ENCODE measurements at places on chromosomes 3 and 15. TPM values are rescaled to one million over a fixed set of nuclear protein-coding genes. Genes with fewer than 3 reads are reported as not detected.

ESYT3 gene
- 1.0 TPM for total RNA-seq

DAPK2 gene
- total RNA-seq: 6.0 TPM

LIPH gene
- total RNA-seq: 0.62 TPM

C3orf20 gene
- total RNA-seq: 0.30 TPM

DNA sequence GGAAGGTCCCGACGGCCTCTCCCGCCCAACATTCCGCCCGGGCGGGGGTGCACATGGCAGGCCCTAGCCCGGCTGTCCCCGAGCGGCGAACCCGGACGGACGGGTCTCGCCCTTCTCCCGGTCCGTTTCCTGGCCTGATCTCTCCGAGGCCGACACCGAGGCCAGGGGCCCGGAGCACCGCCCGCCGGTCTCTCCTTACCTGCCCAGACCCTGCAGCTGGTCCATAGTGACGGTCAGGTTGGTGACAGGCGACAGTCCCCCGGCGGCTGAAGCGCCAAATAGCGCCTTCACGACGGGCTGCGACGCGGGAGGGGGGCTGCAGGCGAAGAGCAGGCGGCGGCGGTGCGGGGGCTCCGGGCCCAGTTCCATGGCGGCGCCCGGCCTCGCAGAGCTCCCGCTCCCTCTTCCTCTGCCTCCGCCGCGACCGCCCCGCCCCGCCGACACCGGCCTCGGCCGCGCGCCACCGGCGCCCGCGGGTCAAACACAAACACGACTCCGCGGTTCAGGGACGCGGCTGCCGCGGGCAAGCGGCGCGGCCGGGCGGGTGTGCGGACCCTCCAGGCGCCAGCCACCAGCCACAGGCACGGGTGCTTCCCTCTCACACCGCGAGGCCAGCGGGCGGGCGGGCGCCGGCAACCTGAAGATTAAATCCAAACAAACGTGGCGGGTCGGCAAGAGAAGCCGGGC is 495 bp downstream of the CDC25A start:
- peak overlapping the region; percentile 45 for H3K4me3 ChIP-seq
- peak; percentile 86 for DNase-seq
- H3K36me3 ChIP-seq: no peaks in the 10 kb centered on the region
- no peaks in the 10 kb centered on the region for H3K4me1 ChIP-seq

DNA sequence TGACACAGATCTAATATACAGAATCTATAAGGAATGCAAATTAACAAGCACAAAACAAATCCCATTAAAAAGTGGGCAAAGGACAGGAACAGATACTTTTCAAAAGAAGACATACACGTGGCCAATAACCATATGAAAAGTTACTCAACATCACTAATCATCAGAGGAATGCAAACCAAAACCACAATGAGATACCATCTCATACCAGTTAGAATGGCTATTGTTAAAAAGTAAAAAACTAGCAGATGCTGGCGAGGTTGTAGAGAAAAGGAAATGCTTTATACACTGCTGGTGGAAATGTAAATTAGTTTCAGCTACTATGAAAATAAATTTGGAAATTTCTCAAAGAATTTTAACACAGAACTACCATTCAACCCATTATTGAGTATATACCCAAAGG is 50.7 kb downstream of the ADAMTS17 start:
- no peaks in the 10 kb centered on the region for H3K36me3 ChIP-seq
- H3K4me3 ChIP-seq: no peak overlapping the region
- no peaks in the 10 kb centered on the region for H3K4me1 ChIP-seq
- no peaks in the 10 kb centered on the region for H3K27me3 ChIP-seq
